GM23338 (cell line): ENCODE measurements at places on chromosomes 16 and 17. TPM values are rescaled to one million over a fixed set of nuclear protein-coding genes. Genes with fewer than 3 reads are reported as not detected.

The ESRP2 gene
- 42.7 and 44.0 TPM in 2 replicates for total RNA-seq

The NTHL1 gene
- total RNA-seq: 84.6 and 97.1 TPM in 2 replicates

The TOP2A gene
- 258 and 263 TPM in 2 replicates for total RNA-seq

The KLHL36 gene
- total RNA-seq: 54.6 and 70.4 TPM in 2 replicates

The HSD3B7 gene
- total RNA-seq: 6.4 and 12.2 TPM in 2 replicates

The ZPBP2 gene
- not detected in 2 replicates for total RNA-seq

The FBXO39 gene
- total RNA-seq: 0.19 TPM in 1 of 2 replicates, not detected in the other

The CES3 gene
- total RNA-seq: 0.66 and 1.0 TPM in 2 replicates

The ZC3H7A gene
- 32.7 and 61.3 TPM in 2 replicates for total RNA-seq

The TMEM98 gene
- total RNA-seq: 85.4 and 94.8 TPM in 2 replicates

The MAP1LC3B gene
- 35.9 and 42.6 TPM in 2 replicates for total RNA-seq

The HOXB5 gene
- not detected in 2 replicates for total RNA-seq

The SOST gene
- total RNA-seq: 0.31 TPM in 1 of 2 replicates, not detected in the other

The OTOP2 gene
- not detected in 2 replicates for total RNA-seq

The TBC1D3C gene
- total RNA-seq: not detected in 2 replicates

The NPIPA8 gene
- total RNA-seq: 16.7 TPM in 1 of 2 replicates, not detected in the other

The HAP1 gene
- 2.2 and 3.5 TPM in 2 replicates for total RNA-seq

The KRT20 gene
- not detected in 2 replicates for total RNA-seq

The TTYH2 gene
- 3.9 and 5.2 TPM in 2 replicates for total RNA-seq

The ODAD4 gene
- total RNA-seq: 0.12 and 1.8 TPM in 2 replicates

The CFAP52 gene
- not detected in 2 replicates for total RNA-seq

The CDH11 gene
- total RNA-seq: 8.9 and 19.6 TPM in 2 replicates

The DNAH3 gene
- total RNA-seq: 1.2 and 1.3 TPM in 2 replicates

The KRT39 gene
- total RNA-seq: not detected in 2 replicates

The STH gene
- not detected in 2 replicates for total RNA-seq

The CCL8 gene
- not detected in 2 replicates for total RNA-seq

The ZC3H18 gene
- total RNA-seq: 25.2 and 30.0 TPM in 2 replicates

The KRTAP1-3 gene
- not detected in 2 replicates for total RNA-seq

The ITGAX gene
- total RNA-seq: 0.12 TPM in 1 of 2 replicates, not detected in the other

The GPR142 gene
- not detected in 2 replicates for total RNA-seq

The MYH11 gene
- total RNA-seq: 1.0 and 5.9 TPM in 2 replicates

The MT1E gene
- total RNA-seq: 13.9 and 31.0 TPM in 2 replicates

The PLA2G10 gene
- total RNA-seq: 0.19 and 0.94 TPM in 2 replicates

The KRTAP16-1 gene
- not detected in 2 replicates for total RNA-seq

The CIBAR2 gene
- total RNA-seq: not detected in 2 replicates

The KRT13 gene
- not detected in 2 replicates for total RNA-seq

The SDR42E2 gene
- total RNA-seq: 0.08 TPM in 1 of 2 replicates, not detected in the other

The CTNS gene
- 21.8 and 30.1 TPM in 2 replicates for total RNA-seq

The TSNAXIP1 gene
- 2.4 TPM in 1 of 2 replicates, not detected in the other for total RNA-seq

The KIF18B gene
- total RNA-seq: 27.1 and 28.4 TPM in 2 replicates

The PYY gene
- total RNA-seq: 0.56 TPM in 1 of 2 replicates, not detected in the other

The ATP2A1 gene
- total RNA-seq: 0.08 and 0.73 TPM in 2 replicates
